ENCODE measurements at places on chromosomes 12 and 14.

DNA sequence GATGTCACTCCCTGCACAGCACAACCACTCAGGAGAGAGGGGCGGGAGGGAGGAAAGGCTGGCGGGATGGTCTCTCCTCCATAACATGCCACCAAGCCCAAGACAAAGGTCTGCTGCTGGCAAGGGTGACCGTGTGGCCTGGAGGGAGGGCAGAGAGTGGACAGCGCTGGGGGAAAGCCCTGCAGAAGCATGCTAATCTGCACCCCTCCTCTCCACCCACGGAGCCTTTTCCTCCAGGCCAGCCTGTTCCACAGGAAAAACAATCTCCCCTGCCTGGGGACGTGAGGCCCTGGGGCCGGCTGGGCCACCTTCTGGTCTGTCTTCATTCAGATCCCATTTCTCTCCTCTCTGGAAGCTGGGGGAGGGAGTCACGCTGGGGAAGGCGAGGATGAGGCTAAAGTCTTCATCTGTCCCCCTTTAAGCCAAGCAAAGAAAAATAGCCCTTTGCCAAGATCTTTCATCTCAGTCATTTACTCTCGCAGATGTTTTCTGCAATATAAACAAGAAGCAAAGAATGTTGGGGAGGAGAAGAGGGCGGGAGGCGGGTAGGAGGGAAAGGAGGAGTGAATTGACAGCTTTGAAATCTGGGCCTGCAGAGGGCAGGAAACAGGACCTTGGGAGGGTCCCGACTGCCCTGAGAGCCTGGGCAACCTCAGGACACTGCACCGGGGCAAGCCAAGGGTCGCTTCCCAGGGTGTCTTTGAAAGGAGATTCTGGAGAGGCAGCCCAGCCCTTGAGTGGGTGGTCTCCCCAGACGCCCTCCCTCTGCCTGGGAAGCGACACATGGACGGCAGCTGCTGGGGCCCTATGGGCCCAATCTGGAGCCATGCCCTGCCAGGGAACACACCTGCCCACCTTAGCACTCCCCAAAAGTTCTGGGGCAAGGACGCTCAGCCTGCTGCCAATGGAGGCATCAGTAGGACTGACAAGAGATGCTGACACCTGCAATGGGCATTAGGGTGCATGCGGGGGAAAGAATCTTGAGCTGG, 133.6 kb downstream of the ZFP36L1 start:
- no peak for DNase-seq

DNA sequence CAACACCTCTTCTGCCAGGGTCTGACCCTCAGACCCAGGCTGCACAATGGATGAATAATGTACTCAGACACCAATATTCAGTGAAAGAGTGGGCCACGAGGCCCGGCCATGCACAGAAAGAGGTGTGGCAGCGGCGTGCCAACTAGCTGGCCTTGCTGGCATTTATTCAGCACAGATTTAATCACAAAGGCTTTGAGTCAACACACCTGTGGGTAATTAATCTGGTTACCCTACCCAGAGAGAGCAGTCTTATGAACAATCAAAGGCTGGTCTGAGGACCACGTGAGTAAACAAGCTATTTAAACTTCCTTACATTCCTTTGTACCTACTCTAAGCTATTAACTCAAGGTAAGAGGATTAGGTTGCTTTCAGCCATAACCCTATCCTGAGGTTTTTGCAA, 324.8 kb downstream of the C12orf50 start:
- no peak for DNase-seq

DNA sequence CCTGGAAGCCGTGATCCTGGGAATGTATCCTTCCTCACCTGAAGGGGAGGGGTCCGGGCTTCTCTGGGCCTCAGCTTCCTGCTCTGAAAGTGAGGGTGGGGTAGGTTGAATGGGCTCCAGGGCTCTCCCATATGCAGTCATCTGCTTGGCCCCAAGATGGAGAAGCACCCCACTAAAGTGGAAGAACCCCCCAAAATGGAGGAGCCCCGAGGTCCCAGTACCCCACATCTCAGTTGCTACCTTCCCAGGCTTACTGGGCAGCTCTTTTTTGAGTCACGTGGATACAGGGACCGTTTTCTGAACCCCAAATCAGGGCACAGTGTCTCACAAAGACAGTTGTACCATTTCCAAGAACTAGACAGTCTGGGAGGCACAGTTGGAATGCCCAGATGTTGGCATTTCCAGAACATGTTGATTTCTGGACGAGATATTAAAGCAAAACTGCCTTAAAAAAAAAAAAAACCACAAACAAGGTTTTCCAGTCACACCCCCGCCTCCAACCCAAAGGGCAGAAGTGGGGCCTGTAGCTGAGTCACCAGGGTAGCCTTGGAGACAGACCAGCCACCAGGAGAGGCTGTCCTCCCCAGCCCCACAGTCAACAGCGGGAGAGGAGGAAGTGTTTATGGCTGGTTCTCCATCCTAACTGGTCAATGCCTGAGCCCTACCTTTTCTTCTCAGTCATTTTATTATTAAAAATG, 12.1 kb downstream of the VASH1 start:
- no peak for DNase-seq

- no peak for DNase-seq
Measured at GRCh38 chr14:64637735-64638473, 66.3 kb upstream of the PLEKHG3 start.
